ENCODE measurements at places on chromosomes 2 and 18.

DNA sequence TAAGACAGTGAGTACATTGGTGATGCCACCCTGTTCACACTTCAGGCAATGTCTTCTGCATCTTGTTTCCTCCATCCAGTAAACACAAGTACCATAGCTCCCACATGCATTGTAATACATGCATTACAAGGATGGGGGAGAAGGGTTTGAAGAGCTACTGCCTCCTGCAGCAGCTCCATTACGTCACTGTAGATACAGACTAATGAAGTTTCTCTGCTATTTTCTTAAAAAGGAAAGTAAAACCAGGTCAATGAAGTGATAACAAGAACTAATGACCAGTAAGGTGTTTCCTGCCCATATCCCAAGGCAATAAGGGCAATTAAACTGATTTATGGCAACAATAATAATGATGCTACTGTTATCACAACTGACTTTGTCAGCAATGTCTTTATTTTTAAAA, 18.2 kb upstream of the BBS5 start:
- no peak for DNase-seq

- no peak for DNase-seq
Observed at GRCh38 chr2:166257859-166258258, 117.9 kb downstream of the SCN9A start.

- DNase-seq, result no peak
Observed at GRCh38 chr2:67399144-67399543, 2.0 kb downstream of the ETAA1 start.

GRCh38 chr2:12416600-12416999, 300.1 kb upstream of the TRIB2 start:
- no peak for DNase-seq

DNA sequence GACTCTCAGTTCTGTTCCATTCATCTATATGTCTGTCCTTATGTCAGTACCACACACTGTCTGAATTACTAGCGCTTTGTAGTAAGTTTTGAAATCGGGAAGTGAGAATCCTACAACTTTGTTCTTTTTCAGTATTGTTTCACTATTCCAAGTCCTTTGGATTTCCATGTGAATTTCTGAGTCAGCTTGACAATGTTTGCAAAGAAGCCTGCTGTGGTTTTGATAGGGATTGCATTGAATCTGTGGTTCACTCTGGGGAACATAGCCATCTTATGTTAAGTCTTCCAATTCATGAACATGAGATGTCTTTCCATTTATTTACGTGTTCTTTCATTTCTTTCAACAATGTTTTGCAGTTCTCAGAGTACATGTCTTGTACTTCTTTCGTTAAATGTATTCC, 15.0 kb downstream of the SLC3A1 start:
- no peak for DNase-seq

GRCh38 chr18:55491616-55492015, 96.4 kb downstream of the TCF4 start:
- no peak for DNase-seq

GRCh38 chr2:37526323-37526722, 145.1 kb downstream of the CDC42EP3 start:
- DNase-seq, result no peak

GRCh38 chr18:27181726-27182125, 3.4 kb downstream of the CHST9 start:
- no peak for DNase-seq

DNA sequence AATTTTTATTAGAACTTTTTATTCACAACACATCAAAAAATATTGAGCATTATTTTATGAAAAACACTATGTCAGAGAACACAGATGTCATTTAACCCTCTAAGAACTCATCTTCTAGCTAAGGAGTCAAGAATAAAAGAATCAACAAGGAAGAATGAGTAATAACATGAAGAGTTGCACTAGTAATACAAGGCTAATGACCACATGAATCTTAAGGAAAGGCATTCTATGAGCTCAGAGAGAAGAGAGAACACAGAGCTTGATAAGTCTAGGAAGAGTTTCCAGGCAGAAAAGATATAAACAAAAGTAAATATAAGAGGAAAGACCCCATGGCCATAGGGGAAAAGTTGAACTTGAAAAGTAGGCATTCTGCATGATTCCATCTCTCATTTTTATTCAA, 166.5 kb downstream of the MAIP1 start:
- no peak for DNase-seq

DNA sequence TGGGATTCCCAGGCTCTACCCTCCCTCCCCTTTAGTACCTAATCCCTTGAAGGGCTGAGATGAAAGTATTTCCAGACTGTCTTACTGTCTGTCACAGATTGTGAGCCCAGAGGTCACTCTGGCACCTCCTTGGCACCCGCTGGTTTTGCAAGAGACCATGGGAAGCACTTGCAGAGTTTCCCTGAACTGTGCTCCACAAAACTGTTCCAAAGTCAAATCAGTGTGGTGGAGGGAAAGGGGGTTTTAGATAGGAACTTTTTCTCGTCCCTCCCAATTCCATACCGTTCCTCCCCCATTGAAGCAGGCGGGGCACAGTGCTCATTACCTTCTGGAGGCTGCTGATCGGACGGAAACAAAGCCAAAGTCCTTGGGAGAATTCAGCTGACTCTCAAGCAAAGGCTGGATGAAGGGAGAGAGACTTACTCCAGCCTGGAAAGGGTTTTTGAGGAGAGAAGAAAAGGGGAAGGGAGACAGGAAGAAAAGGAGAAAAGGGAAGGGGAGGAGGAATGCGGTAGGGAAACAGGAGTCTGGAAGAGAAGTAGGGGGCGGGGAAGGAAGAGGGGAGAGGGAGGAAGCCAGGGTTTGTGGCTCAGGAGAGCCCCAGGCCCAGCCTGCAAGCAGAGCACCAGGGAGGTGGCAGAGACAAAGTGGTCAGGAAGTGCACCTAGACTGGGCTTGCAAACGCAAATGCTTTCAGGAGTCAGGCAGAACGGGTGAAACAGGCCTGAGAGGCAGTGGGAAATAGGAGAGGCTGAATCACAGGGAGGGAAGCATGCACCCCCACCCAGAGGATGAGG, 88.4 kb upstream of the SP3 start:
- DNase-seq, result no peak

DNA sequence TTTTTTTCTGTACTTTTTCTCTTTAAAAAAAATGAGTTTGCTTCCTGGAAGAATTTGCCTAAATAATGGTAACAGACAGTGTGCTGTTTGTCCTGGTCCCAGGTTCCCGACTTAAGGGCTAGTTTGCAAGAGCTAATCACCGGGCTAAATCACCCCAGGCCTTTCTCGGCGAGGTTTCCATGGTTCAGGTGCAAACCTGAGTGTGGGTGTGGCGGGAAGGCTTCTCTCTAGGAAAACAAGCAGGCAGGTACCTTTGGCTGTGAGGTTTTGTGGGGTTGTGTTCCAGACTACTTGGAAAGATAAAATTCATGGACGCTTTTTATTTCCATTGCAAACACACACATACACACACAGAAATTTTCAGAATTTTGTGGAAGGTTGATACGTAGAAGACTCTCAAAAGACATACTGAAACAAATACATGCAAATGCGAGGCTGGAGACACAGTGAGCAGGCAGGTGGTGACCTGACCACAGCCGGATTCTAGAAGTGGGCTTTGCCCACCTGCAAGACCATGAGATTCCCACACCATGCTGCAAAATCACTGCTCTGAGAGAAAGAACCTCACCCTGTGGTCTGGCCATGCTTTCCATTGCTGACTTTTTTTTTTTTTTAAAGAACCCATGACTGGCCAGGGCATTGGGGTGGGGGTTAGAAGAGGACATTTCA, 815 bp downstream of the CNDP1 start:
- DNase-seq, result no peak

- DNase-seq, result no peak
Observed at GRCh38 chr2:101357376-101357775, 29.9 kb downstream of the CREG2 start.

DNA sequence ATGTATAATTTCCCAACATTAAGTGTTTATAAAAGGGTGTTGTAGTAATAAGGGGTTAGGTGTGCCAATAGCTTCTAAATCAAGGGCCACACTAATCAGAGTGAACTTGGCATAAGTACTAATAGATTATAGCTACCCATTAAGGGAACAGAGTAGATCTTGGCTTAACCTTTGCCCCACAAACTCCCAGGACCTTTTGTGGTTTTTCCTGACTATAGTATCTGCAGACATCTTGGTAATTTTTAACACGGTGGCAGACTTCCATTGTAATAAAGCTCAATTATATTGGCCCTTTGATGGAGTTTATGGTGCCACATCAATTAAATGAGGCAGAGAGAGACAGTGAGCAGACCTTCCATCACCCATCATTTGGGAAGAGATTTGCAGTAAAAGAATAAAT, 358.5 kb upstream of the HNRNPA3 start:
- no peak for DNase-seq

DNA sequence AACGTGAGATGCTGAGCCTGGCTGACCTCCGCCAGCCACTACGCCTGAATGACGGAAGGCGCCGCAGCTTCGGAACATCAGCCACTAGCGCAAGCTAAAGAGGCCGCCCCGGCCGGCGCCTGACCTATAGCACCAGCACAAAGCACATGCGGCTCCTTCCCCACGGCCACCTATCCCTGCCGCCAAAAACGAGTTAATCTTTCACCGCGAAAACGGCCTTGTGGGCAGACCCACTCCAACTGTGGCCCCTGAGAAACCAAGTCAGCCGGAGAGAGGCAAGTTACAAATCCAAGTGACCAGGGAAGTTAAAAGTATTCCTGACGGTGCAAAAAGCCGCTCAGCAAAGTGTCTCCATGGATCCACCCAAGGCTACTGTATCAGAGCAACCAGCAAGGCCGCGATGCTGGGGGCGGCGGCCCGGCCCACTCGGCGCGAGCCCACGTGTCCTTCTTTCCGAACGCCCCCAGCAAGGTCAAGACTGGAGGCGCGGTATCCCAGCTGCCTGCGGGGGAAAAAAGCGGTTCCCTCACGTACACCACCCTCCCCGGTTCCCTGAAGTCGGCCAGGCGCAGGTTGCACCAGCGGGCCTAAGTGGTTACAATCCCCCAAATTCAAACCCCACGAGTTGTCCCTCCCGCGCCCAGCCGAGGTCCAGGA, 575 bp downstream of the HSPD1 start:
- peak; percentile 47 for DNase-seq

DNA sequence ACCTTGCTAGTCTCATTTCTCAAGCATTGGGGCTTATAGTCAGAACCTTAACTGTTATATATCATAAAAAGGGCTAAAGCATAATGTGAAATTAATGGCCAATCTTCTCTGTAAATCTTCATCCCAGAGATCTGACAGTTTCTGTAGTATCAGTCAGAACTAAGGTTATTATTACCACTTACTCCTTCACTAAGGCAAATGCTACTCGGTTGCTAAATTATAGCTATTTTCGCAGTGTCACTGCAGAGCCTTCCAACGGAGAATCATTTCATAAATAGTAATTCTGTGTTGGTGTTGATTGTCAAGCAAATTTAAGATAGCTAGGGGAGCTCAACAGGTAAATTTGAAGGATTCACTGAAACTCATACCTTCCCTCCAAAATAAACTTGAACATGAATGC, 258.0 kb downstream of the METTL4 start:
- no peak for DNase-seq

- no peak for DNase-seq
Observed at GRCh38 chr2:145277922-145278321, 758.0 kb upstream of the ZEB2 start.

DNA sequence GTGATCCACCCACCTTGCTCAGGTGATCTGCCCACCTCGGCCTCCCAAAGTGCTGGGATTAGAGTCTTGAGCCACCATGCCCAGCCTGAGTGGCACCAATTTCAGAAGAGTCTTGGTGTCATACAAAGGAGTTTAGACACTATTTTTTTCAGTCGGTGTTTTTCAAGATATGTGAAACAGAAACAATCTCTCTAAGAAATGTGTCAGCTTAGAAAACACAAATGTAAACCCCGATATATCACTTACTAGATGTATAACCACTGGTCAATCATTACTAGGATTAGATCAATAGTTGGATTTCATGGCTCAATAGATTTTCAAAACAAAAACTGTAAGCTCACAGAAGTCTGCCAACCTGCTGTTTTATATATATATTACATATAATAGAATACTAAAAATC, 67.2 kb upstream of the FRZB start:
- DNase-seq, result no peak

- no peak for DNase-seq
Observed at GRCh38 chr18:34352385-34353163, 127.9 kb upstream of the NOL4 start.

DNA sequence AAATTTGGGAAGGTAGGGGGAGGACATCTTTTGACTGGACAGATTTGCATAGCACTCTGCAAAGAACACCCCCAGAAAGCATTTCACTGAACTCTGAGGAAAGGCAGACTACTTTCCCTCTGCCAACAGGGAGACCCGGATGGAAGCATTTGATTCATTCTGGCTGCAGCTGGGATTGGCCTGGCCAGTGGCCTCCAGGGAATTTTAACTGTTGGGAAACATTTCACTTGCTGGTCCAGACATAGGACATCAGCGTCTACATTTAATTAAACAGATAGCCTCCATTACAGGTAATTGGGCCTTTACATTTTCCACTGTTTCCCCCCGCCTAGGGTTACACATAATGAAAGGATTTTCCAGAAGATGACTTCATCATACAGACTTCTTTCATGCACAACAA, 92.8 kb downstream of the MARCHF4 start:
- DNase-seq, result no peak

- no peak for DNase-seq
Observed at GRCh38 chr2:120298173-120298835, 45.7 kb downstream of the RALB start.

DNA sequence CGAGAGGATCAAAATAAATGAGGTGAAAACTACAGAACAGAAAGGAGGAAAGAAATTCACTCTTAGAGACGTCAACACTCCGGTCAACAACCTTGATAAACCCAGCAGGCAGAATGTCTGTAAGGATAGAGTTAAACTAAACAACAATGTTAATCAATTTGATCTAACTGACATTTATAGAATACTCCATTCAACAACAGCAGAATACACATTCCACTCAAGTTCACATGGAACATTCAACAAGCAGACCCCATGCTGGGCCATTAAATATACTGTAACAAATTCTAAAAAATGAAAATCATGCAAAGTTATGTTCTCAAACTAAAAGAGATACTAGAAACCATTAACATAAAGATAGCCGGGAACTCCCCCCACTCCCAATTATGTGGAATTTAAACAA, 41.8 kb downstream of the FAM210A start:
- DNase-seq, result no peak

GRCh38 chr2:169095621-169096105, 26.3 kb downstream of the DHRS9 start:
- DNase-seq, result no peak

DNA sequence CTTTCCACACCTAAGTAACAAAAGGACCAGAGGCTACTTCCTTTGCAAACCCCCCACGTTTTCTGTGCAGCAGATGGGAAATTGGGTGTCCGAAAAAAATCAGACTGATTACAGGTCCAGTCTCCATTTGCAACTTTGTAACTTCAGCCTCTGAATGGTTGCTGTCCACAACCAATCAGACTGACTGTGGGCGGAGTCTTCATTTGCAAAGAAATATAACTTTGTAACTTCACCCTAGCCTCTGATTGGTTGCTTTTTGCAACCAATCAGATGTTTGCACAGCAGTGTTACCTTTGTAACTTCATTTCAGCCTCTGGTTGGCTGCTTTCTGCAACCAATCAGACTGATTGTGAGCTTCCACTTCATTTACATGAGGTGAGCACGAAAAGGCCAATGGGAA, 27.8 kb upstream of the CACNB4 start:
- DNase-seq, result no peak

GRCh38 chr2:180653481-180653880, 326.9 kb upstream of the UBE2E3 start:
- no peak for DNase-seq

GRCh38 chr2:9573840-9574239, 18.2 kb upstream of the ADAM17 start:
- DNase-seq, result no peak

- DNase-seq, result no peak
Observed at GRCh38 chr2:108399479-108399878, 21.7 kb downstream of the SULT1C4 start.

GRCh38 chr2:34204560-34204959, 605.5 kb upstream of the FAM98A start:
- no peak for DNase-seq
